ENCODE measurements at places on chromosomes 4 and X. TPM values are rescaled to one million over a fixed set of nuclear protein-coding genes. Genes with fewer than 3 reads are reported as not detected.

Gene MAPK10
- 4.8 TPM for total RNA-seq

Gene OCIAD2
- 4.6 TPM for total RNA-seq

Gene FRMD7
- total RNA-seq, result not detected

Gene PNMA6A
- total RNA-seq, result 5.7 TPM

Gene TEX11
- not detected for total RNA-seq

Gene RHOXF2
- total RNA-seq, result not detected

Gene GLRA3
- not detected for total RNA-seq

Gene CAPN6
- total RNA-seq, result not detected

Gene TMEM175
- total RNA-seq, result 15.6 TPM

Gene SCML1
- total RNA-seq, result 9.5 TPM

Gene TMEM271
- total RNA-seq, result not detected

Gene AWAT2
- not detected for total RNA-seq

Gene MAGEA12
- total RNA-seq, result not detected

Gene ATP1B4
- not detected for total RNA-seq

Gene BLOC1S4
- total RNA-seq, result 9.6 TPM

Gene NLRP2B
- not detected for total RNA-seq

All from melanocyte of skin (primary cell).